Suppressor macrophage (primary cell): ENCODE measurements at places on chromosomes 6 and 20.
A peak's percentile ranks its signal among the peaks of the same experiment; 100 is the strongest.

GRCh38 chr20:53053595-53053994, 81.4 kb downstream of the TSHZ2 start:
- DNase-seq: no peak

DNA sequence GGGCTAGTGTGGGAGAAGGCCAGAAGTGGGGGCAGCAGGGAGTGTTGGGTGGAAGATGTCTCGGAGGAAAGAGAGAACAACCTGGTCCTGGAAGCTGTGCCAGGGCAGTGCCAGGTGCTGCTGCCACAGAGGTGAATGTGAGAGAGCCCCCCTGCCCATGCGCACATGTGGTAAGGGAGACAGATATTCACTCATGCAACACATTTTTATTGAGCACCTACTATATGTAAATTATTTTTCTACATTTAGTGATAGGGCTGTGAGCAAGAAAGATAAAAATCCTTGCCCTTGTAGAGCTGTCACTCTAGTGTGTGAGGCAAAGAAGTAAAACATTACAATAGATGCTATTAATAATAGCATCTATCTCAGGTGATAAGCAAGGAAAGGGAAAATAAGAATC, 471 bp downstream of the CLPSL1 start:
- DNase-seq: no peak

GRCh38 chr6:47016261-47016660, 25.9 kb downstream of the ADGRF1 start:
- no peak for DNase-seq

GRCh38 chr20:12262747-12263146, 345.1 kb downstream of the BTBD3 start:
- DNase-seq: no peak

- DNase-seq: no peak
Measured at GRCh38 chr6:63897459-63897858, 261.9 kb downstream of the PHF3 start.

DNA sequence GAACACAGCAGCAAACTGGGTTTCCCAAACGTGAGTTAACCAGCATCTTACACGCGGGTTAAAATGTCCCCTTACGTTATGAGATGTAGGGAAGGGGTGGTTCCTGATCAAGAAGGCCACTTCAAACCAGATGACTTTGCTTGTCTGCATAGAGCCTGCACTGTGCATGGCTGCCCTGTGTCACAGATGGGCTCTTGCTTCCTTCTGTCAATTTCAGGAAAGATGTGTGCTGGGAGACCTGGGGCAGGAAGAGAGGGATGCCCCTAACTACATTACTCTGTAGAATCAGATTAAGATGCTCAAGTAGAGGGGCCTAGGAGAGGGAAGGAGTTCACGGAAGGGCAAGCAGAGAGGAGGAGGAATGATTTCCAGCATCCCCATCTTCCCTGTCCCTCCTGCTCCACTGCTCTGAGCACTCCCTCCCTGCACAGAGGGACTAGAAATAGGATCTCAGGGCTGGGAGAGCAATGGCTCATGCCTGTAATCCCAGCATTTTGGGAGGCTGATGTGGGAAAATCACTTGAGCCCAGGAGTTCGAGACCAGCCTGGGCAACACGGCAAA, 63.5 kb upstream of the ZMYND8 start:
- DNase-seq: no peak

GRCh38 chr20:34112600-34113101, 608 bp upstream of the EIF2S2 start:
- peak; percentile 48 for DNase-seq

- DNase-seq: peak; percentile 24
Measured at GRCh38 chr6:57432919-57433684, 115.7 kb downstream of the PRIM2 start.

DNA sequence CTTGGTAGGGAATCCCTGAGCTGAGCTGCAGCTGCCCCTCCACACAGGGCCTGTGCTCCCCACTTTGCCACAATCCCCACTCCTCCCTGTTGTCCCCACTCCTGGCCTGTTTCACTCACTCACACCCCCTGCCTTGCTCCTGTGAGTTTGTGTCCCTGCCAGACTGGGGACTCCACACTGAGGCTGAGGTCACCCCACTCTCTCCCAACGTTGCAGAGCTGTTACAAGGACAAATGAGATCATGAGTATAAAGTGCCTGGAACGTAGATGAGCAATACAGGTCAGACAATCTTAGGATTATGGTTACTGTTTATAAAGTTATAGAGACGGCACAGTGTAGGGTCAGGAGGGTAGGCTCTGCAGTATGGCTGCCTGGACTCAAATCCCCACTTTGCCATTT, 426.0 kb upstream of the SULF2 start:
- no peak for DNase-seq

DNA sequence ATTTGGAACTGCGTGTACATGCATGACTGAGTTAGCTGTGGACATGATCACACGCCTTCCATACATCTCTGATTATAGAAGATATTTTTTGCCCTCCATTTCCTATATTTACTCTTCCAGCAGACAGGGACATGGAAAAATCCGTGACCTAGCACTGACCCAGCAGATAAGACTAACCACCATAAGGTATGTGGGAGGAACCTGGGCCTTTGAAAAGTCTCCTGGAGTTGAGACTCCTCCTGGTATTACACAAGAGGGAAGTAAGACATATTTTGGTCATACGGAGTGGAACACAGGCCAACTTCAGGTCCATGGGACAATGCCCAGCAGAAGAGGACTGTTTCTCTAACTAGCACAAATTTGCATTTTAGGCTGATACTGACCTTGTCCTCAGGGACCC, 13.7 kb upstream of the SIRPB1 start:
- no peak for DNase-seq

GRCh38 chr6:100371591-100371990, 93.1 kb downstream of the SIM1 start:
- no peak for DNase-seq

DNA sequence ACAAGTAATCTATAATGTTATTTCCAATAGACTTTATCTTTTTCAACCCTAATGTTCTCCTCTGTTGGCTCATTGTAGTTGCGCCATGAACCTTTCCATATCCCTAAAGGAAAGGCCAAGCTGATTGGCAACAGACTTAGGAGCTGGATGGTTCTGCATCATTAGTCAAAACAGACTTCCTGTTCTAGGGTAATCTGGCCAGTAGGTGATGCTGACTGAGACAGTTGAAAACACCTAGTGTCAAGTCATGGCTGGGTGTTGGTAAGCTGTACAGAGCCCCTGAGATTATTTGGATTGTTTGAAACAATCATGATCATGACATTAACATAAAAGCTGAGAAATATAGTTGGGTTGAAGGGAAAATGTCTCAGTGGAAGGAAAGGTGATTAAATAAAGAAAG, 231.4 kb downstream of the PHACTR1 start:
- no peak for DNase-seq

DNA sequence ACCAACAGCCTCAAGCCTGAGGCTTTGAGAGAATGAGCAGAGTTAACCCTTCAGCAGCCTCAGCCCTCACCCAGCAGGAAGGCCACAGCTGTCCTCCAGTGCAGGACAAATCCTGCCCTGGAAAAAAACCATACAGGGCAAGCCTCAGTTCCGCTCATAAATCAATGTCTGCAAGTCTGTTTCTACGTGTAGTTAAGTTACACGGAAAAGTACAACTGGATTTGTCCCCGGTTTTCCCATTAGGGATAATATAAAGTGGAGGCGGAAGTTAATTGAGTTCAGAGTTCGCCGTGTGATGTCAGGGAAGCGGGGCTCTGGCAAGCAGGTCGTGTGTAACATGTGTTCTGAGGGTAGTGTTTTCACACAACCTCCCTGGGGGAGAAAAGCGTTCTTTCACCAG, 44.2 kb upstream of the EYA2 start:
- DNase-seq: no peak

DNA sequence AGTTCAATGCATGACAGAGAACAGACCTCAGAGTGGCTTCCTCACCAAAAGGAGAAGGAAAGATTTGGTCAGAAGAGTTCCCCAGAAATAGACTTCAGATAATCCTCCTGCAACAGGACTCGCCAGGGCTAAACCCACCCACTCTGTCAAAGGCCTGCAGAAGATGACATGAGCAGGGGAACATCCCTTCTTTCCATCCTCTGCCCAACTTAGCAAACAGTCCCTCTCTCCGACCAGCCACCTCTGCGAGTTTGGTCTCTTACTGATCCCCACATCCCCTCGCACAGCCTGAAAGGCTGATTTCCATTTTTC, 7.5 kb downstream of the NFATC2 start:
- peak; percentile 66 for DNase-seq

DNA sequence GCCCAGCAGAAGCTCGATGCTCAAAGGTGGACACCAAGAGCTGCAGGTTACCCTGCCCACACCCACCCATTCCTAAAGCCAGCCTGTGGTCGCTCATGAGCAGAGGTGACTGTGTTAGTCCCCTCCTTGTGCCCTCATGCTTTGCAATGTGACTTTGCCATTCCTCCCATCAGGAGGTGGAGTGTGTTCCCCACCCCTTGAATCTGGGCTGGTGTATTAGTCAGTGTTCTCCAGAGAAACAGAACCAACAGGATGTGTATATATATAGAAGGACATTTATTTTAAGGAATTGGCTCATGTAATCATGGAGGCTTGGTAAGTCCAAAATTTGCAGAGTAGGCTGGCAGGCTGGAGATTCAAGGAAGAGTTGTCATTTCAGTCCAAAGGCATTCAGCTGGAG, 54.4 kb upstream of the RNF24 start:
- DNase-seq: no peak

DNA sequence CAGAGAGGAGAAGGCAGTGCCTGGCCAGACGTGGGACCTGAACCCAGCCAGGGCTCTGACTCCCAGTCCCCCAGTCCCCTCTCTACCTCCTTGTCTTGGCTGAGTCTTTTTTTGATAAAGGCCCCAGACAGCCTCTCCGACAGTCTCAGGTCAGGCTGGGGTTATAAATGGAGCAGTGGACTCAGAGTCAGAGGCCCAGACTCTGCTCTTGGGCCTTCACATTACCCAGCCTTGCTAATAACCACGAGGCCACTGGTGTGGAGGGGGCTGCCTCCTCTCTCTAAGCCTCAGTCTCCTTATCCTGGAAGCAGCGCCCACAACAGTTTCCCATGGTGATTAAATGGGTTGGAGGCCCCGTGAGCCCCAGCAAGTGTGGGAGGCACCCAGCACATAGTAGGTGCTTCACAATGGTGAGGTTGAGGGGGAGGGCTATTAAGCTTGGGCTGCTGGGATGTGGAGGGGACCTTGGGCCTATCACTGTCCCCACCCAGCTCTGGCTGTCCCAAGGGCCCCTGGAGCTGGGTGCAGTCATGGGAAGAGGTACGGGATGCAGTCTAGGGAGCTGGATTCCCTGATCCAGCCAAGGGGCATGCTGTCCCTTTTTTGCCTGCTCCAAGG, 35.7 kb downstream of the TGM2 start:
- no peak for DNase-seq

GRCh38 chr6:13395272-13396237, 67.2 kb upstream of the TBC1D7 start:
- DNase-seq: peak; percentile 85

GRCh38 chr20:10427060-10427692, 6.8 kb downstream of the MKKS start:
- DNase-seq: peak; percentile 78

DNA sequence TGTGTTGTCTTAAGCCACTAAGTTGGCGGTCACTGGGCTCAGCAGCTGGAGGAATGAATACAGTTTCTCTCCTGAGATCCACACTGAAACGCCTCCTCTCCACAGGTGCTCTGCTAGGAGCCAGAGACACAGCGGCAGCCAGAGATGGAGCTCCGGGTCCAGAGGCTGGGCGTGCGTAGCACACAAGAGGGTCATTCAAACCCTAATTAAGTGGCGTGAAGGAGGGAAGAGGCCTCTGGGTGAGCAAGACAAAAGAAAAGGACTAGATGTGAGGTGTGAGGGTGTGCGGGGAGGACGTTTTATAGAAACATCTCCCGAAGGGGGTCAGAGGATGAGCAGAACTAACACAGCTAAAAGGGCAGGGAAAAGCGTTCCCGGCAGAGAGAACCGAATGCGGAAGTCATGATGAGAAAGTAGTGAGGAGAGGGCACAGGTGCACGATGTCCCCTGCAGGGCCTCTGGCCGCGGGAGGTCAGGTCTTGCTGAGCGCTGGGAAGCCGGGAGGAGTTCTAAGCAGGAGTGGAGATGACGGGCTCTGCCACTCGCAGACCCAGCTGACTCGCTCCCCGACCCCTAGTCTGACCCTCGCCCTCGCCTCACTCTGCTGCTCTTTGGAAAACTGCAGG, 54.4 kb downstream of the BMP7 start:
- no peak for DNase-seq

GRCh38 chr6:73043446-73043845, 181.8 kb downstream of the KHDC1L start:
- no peak for DNase-seq

GRCh38 chr20:17566345-17566744, 3.5 kb upstream of the DSTN start:
- no peak for DNase-seq

DNA sequence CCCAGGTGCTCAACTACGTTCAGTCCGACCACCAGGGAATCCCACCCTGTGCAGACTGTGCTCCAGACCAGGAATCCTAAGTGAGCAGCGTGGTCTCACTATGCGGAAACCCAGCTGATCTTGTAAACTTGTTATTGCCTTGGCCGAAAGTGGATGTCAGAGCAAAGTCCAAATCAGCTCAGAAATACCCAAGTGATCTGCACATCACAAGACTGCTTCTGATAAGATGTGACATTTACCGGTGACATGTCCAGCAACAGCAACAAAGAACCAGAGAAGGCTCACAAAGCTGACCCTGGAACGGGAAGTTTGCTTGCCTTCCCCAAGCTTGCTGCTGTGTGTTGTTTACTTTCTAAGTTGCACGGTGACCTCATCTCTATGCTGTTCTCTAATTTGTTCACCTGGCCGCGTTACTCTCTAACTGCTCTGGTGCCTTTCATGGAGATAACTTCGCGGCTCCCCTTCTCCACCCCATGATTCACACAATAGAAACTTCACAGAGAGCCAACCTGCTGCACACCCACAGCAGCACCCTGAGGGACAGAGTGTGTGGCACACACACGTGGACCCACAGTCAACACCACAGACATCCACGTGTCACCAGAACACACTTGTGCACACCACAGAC, 1.7 kb downstream of the BNIP5 start:
- DNase-seq: no peak
